ENCODE measurements at places on chromosomes 16 and 17.

DNA sequence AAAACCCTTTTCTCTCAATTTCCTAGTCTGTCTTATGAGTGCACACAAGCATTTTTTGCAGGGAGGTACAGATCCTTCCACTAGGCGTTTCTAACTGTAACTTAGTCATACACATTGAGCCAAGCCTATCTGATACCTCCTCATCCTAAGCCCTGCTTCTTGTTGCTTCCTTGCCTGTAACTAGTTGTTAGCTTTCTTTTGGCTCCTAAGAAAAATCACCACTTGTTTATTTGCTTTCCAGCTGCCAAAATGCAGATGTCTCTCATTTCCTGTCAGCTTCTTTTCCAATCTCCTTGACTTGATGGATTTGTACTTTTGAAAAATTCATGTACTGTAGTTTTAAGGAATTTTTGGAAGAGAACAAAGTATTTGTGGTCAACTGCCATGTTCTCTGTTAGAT, 73.7 kb downstream of the TNRC6C start:
- DNase-seq = no peak

- DNase-seq = no peak
Measured at GRCh38 chr16:56520251-56520577, 390 bp upstream of the BBS2 start.

DNA sequence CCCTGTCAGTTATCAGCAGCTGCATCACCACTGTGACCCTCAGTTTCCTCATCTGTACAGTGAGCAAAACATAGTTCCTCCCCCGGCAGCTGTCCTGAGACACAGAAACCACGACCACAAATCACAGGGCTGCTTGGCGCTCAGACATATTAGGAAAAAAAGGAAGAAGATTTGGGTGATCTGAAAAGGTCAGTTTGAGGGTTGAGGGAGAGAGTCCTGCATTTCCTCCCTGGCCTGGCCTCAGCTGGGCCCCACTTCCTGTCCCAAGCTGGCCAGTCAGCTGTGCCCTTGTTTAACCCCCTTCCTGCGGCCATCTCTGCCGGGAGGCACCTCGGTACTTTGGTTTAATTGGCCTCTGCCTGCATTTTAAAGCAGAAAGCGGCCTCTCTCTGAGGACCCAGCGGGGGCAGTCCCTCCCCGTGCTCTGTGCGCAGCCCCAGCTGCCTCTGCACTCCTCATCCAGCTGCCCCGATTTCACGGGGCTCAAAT, 24.0 kb upstream of the CIBAR2 start:
- DNase-seq = no peak

GRCh38 chr17:77316191-77316641, 175.4 kb downstream of the SEC14L1 start:
- DNase-seq = no peak

- DNase-seq = no peak
Measured at GRCh38 chr17:60354223-60354622, 37.7 kb downstream of the USP32 start.

- no peak for DNase-seq
Measured at GRCh38 chr16:16190546-16190945, 32.7 kb downstream of the ABCC6 start.

GRCh38 chr16:52929478-52930400, 123.0 kb downstream of the CHD9NB start:
- no peak for DNase-seq

- DNase-seq = no peak
Measured at GRCh38 chr16:81601008-81601428, 156.4 kb downstream of the CMIP start.

Measured in GM19239 (cell line).